ENCODE measurements at places on chromosomes 3 and 15.

- no peak for DNase-seq
Observed at GRCh38 chr3:69149586-69149985, 27.2 kb upstream of the LMOD3 start.

- no peak for DNase-seq
Observed at GRCh38 chr3:31565288-31565687, 32.6 kb downstream of the STT3B start.

DNA sequence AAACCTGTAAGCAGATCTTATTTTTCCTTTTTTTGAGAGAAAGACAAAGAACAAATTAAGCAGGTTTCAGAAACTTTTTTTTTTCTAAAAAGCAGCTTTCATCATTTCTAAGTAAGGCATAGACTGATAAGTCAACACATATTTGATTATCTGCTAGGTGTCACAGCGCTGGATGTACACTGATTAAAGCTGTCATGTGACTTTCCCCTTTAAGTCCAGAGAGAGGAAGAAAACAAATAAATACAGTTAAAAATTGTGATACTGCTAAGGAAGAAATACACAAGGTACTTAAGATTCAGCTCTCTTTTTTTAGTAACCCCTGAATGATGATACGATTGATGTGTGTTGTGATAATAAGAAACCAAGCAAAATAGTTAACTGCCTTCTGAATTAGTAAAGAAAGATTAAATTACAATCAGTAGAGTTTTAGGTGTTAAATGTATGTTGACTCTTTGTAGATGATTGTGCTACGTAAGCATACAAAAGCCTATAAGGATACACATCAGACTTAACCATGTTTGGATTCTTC lies 2.8 kb downstream of the GLCE start:
- no peak for DNase-seq

GRCh38 chr15:33516563-33516962 lies 205.8 kb downstream of the RYR3 start:
- DNase-seq, result no peak

Data from fibroblast of mammary gland (primary cell).